ENCODE measurements at places on chromosomes 1 and 21.

GRCh38 chr1:172601046-172601630 is 57.8 kb upstream of the FASLG start:
- no peak for DNase-seq

DNA sequence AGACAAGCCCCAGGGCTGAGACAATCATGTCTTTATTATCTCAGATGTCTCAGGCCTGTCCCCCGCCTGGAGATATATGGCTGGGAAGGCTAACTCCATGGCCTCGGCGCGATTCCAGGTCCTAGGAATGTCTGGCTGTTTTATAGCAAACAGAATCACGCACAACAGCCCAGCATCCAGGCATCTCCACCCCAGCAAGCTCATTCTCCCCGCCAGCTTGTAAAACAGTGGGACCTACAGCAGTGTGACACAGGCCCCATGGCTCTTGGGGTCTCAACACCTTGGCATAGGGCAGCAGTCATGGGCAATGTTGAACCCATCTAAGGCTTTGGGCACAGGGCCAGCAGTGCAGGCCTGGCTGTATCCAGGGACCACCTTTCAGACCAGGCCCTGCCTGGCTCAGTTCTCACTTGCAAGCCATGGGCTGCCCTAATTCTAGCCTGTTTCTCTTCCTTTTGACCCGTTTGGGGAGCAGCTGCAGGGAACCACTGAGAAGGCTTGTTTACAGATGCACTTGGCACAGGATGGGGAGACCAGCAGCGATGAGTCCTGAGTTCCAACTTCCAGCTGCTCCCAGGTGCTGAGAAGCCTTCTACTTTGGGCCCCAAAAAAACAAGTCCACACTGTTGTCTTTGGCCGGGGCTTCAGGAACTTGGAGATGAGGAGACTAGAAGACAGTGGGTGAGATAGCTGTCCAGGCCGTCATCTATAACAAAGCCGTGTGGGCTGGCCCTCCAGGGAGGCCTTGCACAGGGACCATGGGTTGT is 34.4 kb downstream of the WNT4 start:
- DNase-seq: no peak

GRCh38 chr1:145859491-145860023 is 676 bp upstream of the PIAS3 start:
- peak; percentile 89 for DNase-seq

DNA sequence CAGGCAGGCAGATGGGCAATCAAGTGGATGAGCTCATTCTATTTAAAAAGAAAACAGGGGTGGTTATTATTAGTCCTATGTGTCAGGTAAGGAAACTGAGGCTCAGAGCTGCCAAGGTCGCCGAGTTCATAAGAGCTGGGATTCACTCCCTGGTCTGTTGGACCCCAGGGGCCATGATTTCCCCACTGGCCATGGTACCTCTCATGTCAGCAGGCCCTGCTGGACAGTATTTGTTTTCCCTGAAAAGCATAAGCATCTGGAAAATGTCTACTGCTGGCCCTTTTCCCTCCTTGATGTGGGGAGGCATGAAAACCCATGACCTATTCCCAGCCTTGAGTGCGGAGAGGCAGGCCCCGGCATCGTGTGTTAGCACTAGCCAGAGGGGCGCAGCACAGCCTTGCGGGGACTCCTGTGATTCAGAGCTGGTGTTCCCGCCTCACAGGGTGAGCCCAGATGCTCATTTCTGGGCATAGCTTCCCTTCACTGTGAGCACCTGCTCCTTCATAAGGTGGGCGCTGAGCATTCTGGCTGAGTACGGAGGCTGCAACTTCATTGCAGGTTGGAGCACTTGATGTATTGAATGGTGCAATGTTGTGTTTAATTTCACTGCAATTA is 617.5 kb downstream of the PTPRU start:
- DNase-seq: no peak

GRCh38 chr21:35010447-35010846 is 38.7 kb downstream of the RUNX1 start:
- peak; percentile 6 for DNase-seq

DNA sequence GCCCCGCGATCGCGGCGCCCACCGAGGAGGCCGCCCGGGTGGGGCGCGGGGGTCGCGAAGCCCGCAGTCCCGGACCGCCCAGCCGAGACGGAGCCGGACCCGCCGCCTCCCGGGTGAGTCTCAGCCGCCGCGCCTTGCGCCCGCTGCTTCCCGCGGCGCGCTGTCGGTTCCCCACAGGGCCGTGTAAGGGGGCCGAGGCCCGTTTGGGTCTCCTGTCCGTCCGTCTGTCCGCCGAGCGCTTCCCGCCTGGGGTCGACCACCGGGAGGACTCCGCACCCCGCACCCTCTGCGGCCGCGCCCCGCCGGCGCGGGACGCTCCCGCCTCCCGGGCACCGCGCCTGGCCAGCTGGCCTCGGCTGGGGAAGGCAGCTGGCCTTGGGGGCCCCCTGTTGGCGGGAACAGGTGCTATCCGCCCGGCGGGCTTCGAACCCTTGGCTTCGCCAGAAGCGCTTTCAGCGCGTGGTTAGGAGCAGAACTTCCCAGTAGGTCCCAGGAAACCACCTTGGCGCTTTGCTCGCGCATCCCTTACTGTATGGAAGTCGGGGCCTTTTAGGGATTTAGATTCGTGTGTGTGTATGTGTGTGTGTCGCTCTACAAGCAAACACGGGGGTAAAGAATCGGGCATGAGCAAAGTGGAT is 414 bp downstream of the TMEM51 start:
- peak; percentile 52 for DNase-seq

DNA sequence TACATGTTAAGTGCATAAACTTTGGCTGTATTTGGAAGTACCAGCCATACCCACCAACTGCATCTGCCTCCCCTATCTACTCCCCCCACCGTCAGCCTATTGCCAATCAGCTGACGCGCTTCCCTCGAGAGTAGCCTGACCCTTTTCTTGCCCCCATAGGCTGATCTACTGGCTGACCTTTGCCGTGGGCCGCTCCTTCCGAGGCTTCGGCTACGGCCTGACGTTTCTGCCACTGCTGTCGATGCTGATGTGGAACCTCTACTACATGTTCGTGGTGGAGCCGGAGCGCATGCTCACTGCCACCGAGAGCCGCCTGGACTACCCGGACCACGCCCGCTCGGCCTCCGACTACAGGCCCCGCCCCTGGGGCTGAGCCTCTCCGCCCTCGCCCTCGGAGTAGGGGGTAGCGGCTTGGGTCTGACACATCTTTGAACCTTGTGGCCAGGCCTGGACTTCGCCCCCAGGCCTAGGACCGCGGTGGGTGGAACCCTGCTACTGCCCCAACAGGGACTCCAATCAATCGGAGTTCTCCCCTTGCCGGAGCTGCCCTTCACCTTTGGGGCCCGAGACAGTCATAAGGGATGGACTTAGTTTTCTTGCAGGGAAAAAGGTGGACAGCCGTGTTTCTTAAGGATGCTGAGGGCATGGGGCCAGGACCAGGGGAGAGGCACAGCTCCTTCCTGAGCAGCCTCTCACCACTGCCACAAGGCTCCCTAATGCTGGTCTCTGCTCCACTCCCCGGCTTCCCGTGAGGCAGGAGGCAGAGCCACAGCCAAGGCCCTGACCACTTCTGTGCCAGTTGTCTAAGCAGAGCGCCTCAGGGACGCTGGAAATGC is 4.0 kb downstream of the GLMP start:
- DNase-seq: no peak

DNA sequence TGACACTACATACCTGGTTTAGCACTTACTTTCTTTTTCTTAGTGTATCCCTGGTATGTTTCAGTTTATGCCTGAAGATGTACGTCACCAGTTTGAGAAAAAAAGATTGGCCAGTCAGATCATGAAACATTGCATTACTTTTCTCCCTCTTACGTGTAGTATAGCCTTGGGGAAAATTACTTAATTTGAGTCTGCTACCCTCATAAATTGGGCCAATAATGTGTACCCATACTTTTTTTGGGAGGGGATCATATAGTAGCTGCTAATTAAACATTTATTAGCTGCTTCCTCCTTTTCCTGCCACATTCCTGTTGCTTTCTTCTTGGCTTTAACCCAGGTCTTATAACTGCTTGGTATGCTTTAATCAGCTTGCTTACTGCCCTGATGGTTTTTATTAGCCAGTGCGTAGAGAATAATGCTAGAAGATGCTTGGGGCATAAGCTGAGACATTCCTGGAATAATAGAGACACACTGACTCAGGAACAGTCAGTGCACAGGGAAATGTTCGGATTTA is 32.1 kb downstream of the RABGAP1L start:
- no peak for DNase-seq

- DNase-seq: no peak
Observed at GRCh38 chr1:214306269-214306668, 25.3 kb downstream of the SMYD2 start.

DNA sequence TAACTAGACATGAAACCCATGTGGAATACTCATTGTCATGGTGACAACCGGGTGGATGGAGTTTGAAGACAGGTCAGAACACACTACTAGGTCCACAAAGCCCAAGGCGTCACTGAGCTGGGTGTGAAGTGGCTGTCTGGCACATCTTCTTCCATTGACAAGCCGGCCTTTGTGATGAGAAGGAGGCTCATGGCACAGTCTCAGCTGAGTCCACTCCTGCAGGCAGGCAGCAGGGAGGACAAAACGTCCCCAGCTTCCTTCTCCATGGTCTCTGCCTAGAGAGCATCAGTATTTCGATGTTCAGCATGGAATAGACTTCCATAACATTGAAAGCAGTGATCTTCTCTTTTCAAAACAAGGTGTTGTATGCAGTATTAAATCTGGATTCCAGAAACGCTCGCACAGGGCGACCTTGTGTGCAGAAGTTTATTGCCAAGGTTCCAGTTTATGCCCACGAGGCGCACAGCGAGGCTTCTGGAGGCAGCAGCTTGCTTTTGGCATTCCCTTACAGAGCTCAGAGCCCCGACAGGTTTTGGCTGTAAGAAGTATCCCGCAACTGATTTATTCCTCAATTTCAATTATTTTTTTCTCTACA is 104.2 kb downstream of the SIM2 start:
- no peak for DNase-seq

- no peak for DNase-seq
Observed at GRCh38 chr1:4603295-4604110, 50.9 kb upstream of the AJAP1 start.

DNA sequence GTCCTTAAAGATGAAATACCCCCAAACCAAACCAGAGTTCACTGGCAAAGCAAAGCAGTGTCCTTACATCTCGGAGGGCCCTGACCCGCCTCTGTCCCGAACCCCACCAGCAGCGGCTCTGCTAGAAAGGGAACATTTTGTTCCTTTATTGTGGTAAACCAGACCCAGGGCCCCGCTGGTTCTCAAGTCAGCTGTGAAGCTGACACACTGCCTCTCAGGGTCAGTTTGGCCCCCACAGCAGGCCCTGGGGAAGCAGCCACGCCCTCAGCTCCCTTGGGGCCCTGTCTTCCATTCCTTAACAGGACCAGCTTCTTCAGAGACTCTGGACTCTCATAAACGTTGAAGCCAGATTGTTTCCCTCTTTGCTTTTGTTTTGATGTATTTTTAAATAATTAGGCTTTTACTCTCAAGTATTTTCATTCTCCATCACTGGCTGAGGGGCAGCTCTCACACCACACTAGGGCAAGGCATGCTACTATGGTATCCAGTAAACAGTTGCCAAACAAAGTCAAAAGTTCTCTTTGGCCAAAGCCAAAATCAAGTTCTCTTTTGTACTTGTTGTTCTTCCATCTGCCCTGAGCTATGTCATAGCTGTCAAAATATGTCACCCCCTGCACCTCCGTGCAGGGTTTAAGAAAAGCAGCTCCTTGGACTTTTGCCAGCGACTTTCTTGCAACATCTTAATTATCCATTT is 61.1 kb upstream of the ANGPTL1 start:
- DNase-seq: no peak

DNA sequence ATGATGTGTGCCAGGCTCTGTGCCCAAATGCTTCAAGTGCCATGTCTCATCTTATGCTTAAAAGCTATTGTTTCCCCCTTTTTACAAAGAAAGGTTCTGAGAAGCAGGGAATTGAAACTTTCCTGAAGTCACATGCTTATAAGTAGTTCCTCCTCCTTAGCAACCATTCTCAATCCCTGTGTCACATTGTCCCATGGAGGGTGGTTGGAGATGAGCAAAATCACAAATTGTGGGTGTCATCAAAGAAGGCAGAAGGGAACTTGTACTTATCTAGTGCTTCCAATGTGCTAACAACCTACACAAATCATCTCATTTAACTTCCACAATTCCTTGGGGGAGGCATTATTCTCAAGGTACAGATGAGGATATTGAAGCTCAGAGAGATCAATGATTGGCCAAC is 10.1 kb upstream of the ERICH3 start:
- DNase-seq: no peak

GRCh38 chr1:197838836-197839235 is 63.6 kb upstream of the DENND1B start:
- no peak for DNase-seq

DNA sequence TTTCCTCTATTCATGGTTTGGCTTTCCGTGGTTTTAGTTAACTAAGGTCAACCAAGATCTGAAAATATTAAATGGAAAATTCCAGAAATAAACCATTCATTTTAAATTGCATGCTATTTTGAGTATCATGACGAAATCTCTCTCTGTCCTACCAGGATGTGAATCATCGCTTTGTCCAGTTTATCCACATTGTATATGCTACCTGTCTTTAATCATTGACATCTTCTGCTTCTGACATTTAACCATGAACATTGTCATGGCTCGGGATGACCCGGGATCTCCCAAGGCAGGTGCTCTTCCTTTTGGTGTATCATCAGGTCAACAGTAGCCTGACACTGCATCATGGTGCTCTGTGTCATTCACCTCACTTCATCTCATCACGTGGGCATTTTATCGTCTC is 125.5 kb upstream of the HNRNPU start:
- DNase-seq: no peak

DNA sequence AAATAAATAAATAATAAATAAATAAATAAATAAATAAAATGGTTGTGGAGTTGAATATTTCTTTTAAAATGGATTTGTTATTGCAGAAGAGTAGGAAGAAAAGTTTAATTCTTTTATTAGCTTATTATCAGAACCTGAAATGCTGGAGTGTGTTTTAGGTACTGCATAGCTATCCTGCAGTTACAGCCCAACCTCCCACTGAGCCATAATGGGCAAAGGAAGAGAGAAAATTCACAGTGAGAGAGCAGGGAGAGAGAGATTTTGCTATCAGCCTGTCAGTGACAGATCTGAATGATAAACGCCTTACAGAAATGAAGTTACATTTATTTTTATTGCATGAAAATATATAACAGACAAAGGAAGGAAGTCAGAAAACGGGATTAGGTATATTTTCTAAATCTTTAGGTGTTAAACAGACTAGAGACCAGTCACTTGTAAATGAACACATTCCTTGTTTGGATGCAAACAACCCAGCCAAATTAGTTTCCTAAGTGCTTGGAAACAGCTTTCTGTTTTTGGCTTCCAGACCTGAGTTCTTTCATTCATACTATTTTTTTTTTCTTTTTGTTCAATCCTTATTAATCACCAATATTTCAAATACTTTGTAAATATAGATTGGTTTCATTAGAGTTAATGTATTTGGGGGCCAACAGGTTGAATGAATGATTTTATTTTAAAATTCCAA is 425.3 kb downstream of the USP25 start:
- no peak for DNase-seq
